ENCODE measurements at places on chromosomes 1 and 21.
A peak's percentile ranks its signal among the peaks of the same experiment; 100 is the strongest.

DNA sequence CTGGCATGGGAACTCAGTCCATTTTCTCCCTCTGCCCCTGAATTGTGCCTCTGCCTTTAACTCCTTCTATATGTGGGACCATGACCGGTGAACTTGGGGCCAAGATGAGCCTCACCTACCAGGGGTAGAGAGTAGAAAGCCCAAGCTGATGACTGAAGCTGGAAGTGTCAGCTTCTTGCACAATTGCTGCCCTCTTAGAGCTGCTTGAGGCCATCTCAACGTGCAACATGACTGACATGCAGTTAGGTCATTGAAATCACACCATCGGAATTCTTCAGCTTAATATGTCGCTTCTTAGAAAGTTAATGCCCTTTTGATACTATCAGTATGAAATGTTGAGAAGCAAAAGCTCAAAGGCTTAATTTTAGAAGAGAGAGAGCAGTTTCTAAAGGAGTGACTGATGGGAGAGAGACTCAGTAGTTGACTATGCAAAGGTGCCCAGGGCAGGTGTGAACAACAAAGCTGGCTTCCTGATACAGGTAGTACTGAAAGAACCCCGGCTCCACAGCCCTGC, 89.4 kb upstream of the UBE2U start:
- DNase-seq: no peak

- DNase-seq: no peak
Observed at GRCh38 chr1:183689762-183690204, 36.7 kb upstream of the APOBEC4 start.

DNA sequence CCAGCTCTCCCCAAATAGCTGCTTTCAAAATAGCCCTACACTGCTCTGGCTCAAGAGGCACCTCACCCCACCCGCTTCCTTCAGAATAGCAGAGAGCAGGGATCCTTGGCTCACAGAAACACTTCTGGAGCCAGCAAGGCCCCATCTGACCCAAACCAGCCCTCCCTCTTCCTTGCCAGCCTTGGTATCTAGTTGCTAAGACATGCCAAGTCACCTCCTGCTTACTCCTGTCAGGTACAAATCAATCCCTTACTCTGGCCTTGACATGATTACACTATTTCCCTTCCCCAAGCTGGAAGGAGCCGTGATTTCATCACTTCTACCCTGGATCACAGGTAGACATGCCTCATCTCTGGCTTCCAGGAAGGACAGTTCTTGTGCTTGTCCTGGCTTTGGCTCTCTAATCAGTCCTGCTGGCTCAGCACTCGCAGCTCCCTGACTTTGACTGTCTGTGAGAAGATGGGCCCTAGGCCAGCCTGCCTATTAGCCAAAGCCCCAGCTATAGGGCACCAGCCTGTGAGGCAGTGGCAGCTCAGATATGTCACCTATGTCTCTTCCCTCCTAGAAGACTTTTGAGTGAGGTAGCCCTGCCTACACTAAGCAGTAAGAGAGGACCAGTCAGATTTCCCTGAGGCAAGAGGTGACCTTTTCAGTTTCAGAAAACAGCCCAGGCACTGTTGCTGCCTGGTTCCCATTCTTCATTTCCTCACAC, 8.9 kb upstream of the MUTYH start:
- DNase-seq: no peak

GRCh38 chr1:201891451-201892045, 2.9 kb downstream of the SHISA4 start:
- no peak for DNase-seq

- no peak for DNase-seq
Observed at GRCh38 chr1:52856026-52856425, 13.5 kb downstream of the ZYG11A start.

- no peak for DNase-seq
Observed at GRCh38 chr1:111499026-111499785, 4.2 kb downstream of the ADORA3 start.

DNA sequence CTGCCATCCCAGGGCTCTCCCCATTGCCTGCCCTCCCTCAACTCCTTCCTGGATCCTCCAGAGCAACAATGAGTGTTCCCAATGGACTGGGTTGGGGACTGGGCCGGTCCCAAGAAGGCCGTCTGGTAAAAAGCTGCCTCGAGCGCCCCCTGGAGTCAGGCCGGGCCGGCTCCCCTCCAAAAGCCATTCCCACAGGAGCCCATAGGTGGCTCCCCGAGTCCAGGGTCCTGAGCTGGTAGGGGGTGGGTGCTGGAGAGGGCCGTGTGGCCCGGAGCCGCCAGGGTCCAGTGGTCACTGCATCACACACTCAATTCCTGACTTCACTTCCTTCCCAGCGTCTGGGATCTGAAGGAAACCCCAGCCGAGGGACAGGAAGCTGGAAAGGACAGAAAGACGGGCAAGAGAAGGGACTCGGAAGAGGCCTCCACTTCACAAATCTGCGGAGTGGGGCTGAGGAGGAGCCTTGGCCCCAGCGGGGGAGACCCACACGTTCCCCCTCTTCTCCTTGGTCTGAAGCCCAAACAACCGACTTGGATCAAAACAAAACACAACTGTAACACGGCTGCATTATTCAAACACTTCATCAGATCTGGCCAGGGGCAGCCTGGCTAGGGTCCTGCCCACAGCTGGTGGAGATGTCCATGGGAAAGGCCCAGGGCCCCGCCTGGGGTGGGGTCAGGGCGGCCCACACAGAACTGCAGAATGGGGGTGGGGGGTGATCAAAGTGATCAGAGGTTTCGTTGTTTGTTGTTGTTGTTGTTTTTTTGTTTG, 10.9 kb upstream of the ALDH4A1 start:
- peak; percentile 86 for DNase-seq

GRCh38 chr21:36816561-36817130, 117.7 kb downstream of the SIM2 start:
- DNase-seq: no peak
